Body of pancreas (tissue), 4 donors: ENCODE measurements at places on chromosomes 4 and X. TPM values are rescaled to one million over a fixed set of nuclear protein-coding genes. Genes with fewer than 3 reads are reported as not detected.
A peak's percentile ranks its signal among the peaks of the same experiment; 100 is the strongest.

DNA sequence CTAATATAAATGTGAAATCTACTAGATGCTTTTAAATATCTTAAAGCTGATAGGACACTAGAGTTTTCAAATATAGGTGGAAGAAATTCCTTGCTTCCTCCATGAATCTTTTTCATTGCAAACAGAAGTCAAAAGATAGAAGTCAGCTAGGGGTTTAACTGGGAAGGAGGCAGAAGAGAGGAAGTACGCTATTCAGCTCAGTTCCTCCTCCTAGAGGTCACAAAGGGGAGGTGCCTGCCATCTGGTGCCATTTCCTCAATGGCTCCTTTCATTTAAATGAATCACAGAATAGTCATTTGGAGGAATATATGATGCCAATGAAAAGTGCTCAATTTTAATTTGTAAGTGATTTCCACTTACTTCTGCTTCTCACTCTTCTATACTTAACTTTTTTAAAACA, 8.5 kb downstream of the COL25A1 start:
- H3K27me3 ChIP-seq = no peaks in the 10 kb centered on the region
- H3K4me3 ChIP-seq = no peak overlapping the region
- DNase-seq = peak; percentile 28
- H3K27ac ChIP-seq = no peak overlapping the region
- no peaks in the 10 kb centered on the region for H3K36me3 ChIP-seq

- no peaks in the 10 kb centered on the region for H3K27me3 ChIP-seq
- H3K36me3 ChIP-seq = no peaks in the 10 kb centered on the region
- DNase-seq = no peak
- no peak overlapping the region for H3K4me3 ChIP-seq
- H3K27ac ChIP-seq = no peak overlapping the region
- no peaks in the 10 kb centered on the region for H3K4me1 ChIP-seq
Observed at GRCh38 chr4:104436542-104436941, 58.2 kb downstream of the CXXC4 start.

- no peaks in the 10 kb centered on the region for H3K4me1 ChIP-seq
- no peak overlapping the region for H3K4me3 ChIP-seq
- no peak for DNase-seq
- H3K36me3 ChIP-seq = no peaks in the 10 kb centered on the region
- no peak overlapping the region for H3K27ac ChIP-seq
- H3K27me3 ChIP-seq = no peaks in the 10 kb centered on the region
Observed at GRCh38 chrX:30831082-30831481, 58.0 kb downstream of the TAB3 start.

HSFX4 gene
- not detected for total RNA-seq

- H3K27ac ChIP-seq = no peak overlapping the region
- DNase-seq = no peak
- H3K27me3 ChIP-seq = no peaks in the 10 kb centered on the region
- H3K4me3 ChIP-seq = no peak overlapping the region
Observed at GRCh38 chr4:95095348-95095974, 337.7 kb downstream of the BMPR1B start.

GRCh38 chr4:13455411-13455810, 28.7 kb downstream of the RAB28 start:
- no peak overlapping the region for H3K27ac ChIP-seq
- no peaks in the 10 kb centered on the region for H3K4me1 ChIP-seq
- no peak for DNase-seq
- no peak overlapping the region for H3K4me3 ChIP-seq
- no peaks in the 10 kb centered on the region for H3K27me3 ChIP-seq

DNA sequence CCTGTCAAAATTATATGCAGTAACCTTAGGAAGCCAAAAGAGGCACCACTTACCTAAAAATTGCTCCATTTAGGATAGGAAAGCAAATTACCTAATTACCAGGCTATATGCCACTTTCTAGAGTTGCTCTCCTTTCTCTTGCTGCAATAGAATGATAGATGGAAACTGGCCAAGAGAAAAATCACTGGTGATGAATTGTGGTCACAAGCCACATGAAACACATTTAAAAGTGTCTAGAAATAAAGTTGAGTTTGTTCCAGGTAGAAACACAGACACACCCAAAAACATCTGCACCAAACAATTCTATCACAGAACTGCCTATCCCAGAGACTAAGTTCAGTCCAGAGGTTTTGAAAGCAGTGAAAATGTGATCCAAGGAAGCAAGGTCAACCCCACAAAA, 337.7 kb downstream of the PCDH19 start:
- no peak for DNase-seq
- no peaks in the 10 kb centered on the region for H3K27me3 ChIP-seq
- H3K27ac ChIP-seq = no peak overlapping the region
- H3K36me3 ChIP-seq = no peaks in the 10 kb centered on the region
- no peaks in the 10 kb centered on the region for H3K4me1 ChIP-seq
- no peak overlapping the region for H3K4me3 ChIP-seq

DNA sequence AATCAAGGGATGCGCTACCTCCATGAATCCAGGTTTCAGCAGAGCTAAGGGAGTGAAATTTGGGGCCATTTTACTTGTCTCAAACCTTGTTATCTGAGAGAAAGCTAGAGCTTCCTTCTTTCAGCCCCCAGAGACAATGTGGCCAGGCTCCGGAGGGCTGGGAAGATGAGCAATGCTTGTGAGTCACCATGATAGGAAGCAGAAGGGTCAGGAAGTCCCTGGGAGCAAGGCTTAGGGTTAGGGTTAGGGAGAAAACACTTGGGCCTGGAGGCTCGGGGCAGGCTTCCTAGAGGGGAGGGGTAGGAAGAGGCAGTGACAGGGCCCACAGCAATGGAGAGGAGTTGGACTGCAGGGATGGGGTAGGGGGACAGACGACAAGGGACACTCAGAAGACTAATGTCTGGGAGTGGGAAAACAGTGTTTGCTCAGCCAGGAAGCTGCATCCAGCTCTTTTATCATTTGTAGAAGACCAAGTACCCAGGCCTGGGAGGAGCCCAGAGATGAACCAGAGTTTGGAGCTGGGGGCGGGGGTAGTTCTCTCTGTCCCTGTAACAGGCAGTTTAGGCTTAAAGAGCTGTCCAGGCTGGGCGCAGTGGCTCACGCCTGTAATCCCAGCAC, 16.4 kb upstream of the PORCN start:
- DNase-seq = no peak
- H3K4me1 ChIP-seq = peaks cover 3% of the 10 kb centered on the region
- H3K27me3 ChIP-seq = no peaks in the 10 kb centered on the region
- H3K27ac ChIP-seq = no peak overlapping the region

CFP gene
- total RNA-seq = 1.8 TPM

EOLA2 gene
- total RNA-seq = 13.2 TPM

CNOT6L gene
- 17.5 TPM for total RNA-seq

- H3K27ac ChIP-seq = no peak overlapping the region
- H3K4me3 ChIP-seq = no peak overlapping the region
- no peaks in the 10 kb centered on the region for H3K27me3 ChIP-seq
- no peaks in the 10 kb centered on the region for H3K36me3 ChIP-seq
Observed at GRCh38 chr4:77921701-77922100, 59.1 kb downstream of the MRPL1 start.

ANOS1 gene
- 0.52 TPM for total RNA-seq

- no peaks in the 10 kb centered on the region for H3K4me1 ChIP-seq
- H3K27ac ChIP-seq = no peak overlapping the region
- no peaks in the 10 kb centered on the region for H3K27me3 ChIP-seq
- no peak for DNase-seq
- H3K4me3 ChIP-seq = no peak overlapping the region
Observed at GRCh38 chr4:173325007-173325736, 9.0 kb downstream of the HMGB2 start.

- H3K4me3 ChIP-seq = no peak overlapping the region
- H3K27me3 ChIP-seq = no peaks in the 10 kb centered on the region
- no peaks in the 10 kb centered on the region for H3K36me3 ChIP-seq
Observed at GRCh38 chr4:90189946-90190345, 62.8 kb downstream of the CCSER1 start.

GRCh38 chrX:39730662-39731329, 367.0 kb downstream of the BCOR start:
- no peak overlapping the region for H3K4me3 ChIP-seq
- H3K27ac ChIP-seq = peak overlapping the region; percentile 53
- H3K36me3 ChIP-seq = no peaks in the 10 kb centered on the region
- peaks cover 46% of the 10 kb centered on the region for H3K4me1 ChIP-seq

DNA sequence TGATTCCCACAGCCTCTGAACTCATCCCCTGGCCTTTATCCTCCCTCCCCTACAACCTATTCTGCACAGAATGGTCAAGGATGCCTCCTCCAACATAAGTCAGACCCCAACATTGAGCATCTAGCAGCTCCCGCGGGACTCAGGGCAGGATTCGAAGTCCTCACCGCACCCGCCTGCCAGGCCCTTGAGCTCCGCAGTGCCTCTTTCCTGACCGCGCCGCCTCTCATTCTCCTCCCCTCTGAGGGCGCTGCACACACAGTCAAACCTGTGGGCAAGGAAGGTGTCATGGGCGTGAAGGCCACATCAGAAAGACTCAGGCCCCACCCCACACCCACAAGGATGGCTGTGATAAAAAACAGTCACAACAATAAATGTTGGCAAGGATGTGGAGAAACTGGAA, 84.1 kb downstream of the CPZ start:
- no peaks in the 10 kb centered on the region for H3K36me3 ChIP-seq
- no peak overlapping the region for H3K27ac ChIP-seq
- H3K27me3 ChIP-seq = no peaks in the 10 kb centered on the region
- DNase-seq = no peak
- no peak overlapping the region for H3K4me3 ChIP-seq
- no peaks in the 10 kb centered on the region for H3K4me1 ChIP-seq

DNA sequence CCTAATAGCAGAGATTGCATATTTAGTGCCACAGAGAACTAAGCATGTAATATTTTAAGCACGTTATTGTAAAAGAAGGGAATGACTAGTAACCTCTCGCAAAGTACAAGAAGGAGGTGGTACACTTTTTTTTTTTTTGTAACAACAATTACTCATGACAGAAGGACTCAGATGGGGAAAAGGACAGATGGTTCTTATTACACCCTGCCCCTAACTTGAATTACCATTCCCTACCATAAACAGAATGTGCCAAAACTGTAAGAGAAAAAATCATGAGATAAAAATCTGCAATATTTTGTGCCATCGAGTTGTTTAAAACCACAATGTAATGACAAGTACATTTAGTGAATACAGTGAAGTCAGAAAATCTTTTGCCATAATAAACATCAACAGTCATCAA, 33.0 kb upstream of the RAPGEF2 start:
- H3K4me3 ChIP-seq = no peak overlapping the region
- no peaks in the 10 kb centered on the region for H3K27me3 ChIP-seq
- no peak for DNase-seq
- H3K4me1 ChIP-seq = peaks cover 5% of the 10 kb centered on the region
- no peak overlapping the region for H3K27ac ChIP-seq
- no peaks in the 10 kb centered on the region for H3K36me3 ChIP-seq

GRCh38 chr4:138499627-138500026, 257.5 kb upstream of the SLC7A11 start:
- H3K4me1 ChIP-seq = peaks cover 5% of the 10 kb centered on the region
- no peaks in the 10 kb centered on the region for H3K36me3 ChIP-seq
- H3K27me3 ChIP-seq = no peaks in the 10 kb centered on the region
- H3K4me3 ChIP-seq = no peak overlapping the region

DNA sequence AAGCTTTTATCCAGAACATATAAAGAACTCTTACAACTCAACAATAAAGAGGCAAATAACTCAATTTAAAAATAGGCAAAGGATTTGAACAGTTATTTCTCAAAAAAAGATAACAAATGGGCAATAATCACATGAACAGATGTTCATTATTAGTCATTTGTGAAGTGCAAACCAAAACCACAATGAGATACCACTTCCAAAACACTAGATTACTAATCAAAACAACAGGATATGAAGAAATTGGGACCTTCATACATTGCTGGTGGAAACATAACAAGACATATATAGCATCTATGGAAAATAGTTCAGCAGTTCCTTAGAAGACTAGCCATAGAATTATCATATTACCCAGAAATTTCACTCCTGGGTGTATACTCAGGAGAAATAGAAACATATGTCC, 224.6 kb downstream of the FBXO8 start:
- no peaks in the 10 kb centered on the region for H3K36me3 ChIP-seq
- no peaks in the 10 kb centered on the region for H3K27me3 ChIP-seq
- H3K27ac ChIP-seq = no peak overlapping the region
- no peak for DNase-seq
- H3K4me1 ChIP-seq = no peaks in the 10 kb centered on the region
